ENCODE measurements at places on chromosomes 12 and 14.

DNA sequence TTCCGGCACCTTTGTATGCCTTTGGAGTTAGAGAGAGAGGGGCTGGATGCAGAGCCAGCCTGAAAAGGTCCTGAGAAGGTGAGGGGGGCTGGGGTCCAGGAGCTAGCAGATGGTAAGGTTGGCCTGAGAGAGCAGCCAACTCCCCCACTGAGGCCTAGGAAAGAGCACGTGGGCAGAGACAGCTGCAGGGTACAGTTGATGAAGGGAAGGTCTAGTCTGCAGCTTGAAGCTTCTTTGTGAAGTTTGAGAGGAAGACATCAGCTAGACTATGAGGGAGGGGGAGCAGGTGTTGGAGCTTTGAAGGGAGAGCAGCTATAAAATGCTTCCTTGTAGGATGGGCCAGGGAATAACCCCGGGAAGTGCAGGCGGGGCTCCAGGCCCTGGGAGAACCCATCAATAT lies 289.3 kb upstream of the AMIGO2 start:
- DNase-seq: no peak

DNA sequence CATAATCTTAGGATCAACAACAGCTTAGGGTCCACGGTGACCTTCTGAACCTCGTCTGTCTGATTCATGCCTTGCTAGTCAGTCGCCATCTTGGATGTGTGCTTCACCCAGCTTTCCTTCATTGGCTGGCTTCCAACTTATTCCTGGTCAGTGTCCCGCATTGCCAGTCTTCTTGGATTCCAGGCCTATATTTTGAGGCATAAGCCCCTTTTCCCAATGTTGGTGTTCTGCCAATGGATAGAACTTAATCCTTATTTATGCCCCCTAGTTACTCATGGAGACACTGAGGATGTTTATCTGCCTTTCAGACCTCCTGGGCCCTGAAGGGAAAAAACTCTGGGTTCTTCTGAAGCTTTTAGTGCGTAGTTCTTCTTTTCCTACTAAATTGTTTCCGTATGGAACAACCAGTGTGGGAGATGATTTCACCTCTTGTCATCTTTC lies 5.8 kb downstream of the JDP2 start:
- DNase-seq: no peak

DNA sequence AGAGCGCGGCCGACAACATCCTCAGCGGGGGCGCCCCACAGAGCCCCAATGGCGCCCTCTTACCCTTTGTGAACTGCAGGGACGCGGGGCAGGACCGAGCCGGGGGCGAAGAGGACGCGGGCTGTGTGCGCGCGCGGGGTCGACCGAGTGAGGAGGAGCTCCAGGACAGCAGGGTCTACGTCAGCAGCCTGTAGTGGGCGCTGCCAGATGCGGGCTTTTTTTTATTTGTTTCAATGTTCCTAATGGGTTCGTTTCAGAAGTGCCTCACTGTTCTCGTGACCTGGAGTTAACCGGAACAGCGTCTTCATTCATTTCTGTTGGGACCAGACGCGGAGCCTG lies 103.8 kb upstream of the FKBP4 start:
- no peak for DNase-seq

- DNase-seq: no peak
Measured at GRCh38 chr14:30848449-30849240, 25.7 kb upstream of the COCH start.

DNA sequence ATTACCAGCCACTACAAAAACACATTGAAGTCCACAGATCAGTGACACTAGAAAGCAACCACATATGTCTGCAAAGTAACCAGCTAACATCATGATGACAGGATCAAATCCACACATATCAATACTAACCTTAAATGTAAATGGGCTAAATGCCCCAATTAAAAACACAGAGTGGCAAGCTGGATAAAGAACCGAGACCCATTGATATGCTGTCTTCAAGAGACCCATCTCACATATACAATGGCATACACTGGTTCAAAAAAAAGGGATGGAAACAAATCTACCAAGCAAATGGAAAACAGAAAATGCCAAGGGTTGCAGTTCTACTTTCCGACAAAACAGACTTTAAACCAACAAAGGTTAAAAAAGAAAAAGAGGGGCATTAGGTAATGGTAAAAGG lies 307.7 kb downstream of the GPHN start:
- no peak for DNase-seq

DNA sequence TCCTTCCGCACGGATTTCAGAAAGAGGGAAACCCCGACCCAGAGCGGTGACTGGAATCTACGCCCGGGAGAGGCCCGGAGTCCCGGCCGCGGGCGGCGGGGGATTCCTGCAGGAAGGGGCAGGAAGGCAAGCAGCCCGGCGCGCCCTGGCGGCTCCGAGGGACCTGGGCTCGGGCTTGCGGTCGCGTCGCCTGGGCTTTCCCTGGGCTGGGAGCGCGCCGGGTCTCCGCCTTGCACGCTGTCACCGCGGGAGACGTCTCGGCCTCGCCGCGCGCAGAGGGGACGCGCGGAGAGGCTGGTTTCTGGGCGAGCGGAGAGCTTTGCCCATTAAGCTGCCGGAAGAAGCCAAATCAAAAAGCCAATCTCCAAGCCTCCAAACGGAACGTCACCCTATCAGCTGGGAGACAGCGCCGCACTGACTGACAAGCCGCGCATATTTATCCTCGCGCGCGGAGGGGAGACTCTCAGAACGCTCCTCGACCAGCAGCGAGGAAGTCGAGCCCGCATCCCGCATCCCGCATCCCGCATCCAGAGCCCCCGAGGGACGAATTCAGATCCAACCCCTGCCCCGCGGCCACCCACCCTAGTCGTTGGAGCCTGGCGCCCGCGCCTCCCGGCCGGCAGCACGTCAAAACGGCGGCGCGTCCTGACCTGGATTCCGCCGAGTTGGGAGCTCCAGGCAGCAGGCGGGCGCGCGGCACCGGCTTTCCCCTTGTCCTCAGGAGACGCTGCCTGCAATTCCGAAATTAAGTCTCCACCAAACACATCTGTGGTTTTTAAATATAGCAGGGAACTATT lies at the start of gene SLC8A3:
TSS of gene SLC8A3 (minus strand) at position 293 of the 797 bp plus-strand sequence. CDS start 20,529 bp downstream, outside the sequence.
- DNase-seq: peak; percentile 84

- no peak for DNase-seq
Measured at GRCh38 chr14:24176599-24176998, 4.7 kb downstream of the REC8 start.

DNA sequence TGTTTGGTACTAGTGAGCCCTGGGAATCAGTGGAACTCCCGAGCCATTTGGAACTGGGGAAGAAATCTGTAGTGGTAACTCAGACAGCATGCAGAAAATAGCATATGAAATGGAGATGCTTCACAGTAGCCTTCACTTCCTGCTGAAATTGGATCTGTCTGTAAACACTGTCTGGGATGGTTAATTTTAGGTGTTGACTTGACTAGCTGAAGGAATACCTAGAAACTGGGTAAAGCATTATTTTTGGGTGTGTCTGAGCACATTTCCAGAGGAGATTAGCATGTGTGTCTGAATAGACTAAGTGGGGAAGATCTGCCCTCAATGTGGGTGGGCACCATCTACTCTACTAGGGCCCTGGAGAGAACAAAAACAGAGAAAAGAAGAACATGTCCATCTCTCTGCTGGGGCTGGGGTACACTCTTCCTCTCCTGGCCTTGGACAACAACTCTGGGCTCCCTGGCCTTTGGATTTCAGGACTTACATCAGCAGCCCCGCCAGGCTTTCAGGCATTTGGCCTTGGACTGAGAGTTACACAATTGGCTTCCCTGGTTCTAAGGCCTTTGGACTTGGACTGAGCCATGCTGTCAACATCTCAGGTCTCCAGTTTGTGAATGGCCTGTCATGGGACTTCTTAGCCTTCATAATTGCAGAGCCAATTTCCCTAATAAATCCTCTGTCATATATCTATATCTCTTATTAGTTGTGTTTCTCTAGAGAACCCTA lies 14.0 kb upstream of the CRADD start:
- DNase-seq: no peak

GRCh38 chr14:75254381-75254822 lies 24.2 kb upstream of the FOS start:
- DNase-seq: no peak

- no peak for DNase-seq
Measured at GRCh38 chr12:2637371-2637770, 157.4 kb upstream of the FKBP4 start.

DNA sequence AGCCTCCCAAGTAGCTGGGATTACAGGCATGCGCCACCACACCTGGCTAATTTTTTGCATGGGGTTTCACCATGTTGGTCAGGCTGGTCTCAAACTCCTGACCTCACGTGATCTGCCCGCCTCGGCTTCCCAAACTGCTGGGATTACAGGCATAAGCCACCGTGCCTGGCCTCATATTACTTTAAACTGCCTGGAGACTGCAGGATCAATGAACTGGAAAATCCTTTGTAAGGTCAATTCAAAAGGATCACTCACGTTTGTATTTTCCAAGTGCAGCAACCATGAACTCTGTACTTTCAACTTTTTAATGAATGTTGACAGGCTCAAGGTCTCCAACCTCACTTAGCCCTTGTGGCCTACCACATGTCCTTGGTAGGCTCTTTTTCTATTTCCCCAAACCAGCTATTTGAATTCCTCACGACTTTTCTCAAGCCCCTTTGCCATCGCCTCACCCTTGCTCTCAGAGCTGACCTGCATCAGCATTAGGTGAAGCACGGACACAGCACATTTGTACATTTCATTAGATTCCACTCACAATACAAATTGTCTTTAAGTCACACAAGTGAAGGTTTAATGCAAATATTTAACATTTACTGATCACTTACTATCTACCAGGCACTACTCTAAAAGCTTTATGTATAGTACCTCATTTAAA lies 42.2 kb upstream of the GCH1 start:
- no peak for DNase-seq

- peak; percentile 83 for DNase-seq
Measured at GRCh38 chr12:57135527-57136326, 7.4 kb downstream of the LRP1 start.

DNA sequence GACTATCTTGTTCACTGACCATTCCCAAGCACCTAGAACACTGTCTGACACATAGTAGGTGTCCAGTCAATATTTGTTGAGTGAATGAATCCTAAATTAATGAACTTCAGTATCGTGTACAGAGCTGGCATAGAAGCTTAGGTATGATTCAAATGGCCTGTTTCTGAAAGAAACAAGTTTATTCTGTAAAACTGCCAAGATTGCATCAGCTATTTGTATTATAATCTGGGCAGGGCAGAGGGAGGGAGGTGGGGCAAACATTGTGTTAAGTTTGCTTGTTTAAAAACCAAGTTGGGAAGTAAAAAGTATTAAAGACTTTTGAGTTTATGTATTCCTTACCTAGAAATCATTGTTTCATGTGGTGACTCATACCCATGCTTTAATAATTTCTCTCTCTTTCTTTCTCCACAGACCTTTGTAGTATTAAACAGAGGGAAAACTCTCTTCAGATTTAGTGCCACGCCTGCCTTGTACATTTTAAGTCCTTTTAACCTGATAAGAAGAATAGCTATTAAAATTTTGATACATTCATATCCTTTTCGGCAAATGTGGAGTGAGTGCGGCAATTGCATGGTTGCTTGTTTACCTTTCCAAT lies 92.8 kb downstream of the SCN8A start:
- no peak for DNase-seq

DNA sequence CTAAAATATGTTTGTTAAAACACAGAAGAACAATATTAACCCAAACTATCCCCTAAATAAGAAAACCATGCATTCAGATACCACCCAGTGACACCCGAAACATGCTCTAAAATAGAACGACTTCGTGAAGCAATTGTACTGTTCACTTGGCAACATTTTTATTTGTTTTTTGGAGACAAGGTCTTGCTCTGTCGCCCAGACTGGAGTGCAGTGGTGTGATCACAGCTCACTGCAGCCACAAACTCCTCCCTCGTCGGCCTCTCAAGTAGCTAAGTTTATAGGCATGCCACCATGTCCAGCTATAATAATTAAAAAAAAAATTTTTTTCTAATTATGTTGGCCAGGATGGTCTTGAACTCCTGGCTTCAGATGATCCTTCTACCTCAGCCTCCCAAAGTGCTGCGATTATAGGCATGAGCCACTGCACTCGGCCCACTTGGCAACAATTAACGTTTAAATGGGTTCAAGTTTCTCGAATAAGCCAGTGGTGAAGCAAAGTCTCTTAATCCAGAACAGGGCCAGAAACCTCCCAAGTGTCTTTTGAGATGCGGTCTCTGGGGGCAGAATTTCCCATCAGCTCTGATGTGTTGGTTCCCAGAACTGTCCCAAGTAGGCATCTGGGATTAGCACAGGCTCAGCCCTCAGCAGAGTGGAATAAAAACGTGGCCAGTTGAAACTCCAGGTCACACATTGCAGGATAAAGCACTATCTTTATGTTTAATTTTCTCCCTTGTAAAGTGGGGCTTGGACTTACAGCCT lies 74.5 kb downstream of the TMCC3 start:
- no peak for DNase-seq

GRCh38 chr14:76937181-76938091 lies 91.1 kb downstream of the IRF2BPL start:
- no peak for DNase-seq

DNA sequence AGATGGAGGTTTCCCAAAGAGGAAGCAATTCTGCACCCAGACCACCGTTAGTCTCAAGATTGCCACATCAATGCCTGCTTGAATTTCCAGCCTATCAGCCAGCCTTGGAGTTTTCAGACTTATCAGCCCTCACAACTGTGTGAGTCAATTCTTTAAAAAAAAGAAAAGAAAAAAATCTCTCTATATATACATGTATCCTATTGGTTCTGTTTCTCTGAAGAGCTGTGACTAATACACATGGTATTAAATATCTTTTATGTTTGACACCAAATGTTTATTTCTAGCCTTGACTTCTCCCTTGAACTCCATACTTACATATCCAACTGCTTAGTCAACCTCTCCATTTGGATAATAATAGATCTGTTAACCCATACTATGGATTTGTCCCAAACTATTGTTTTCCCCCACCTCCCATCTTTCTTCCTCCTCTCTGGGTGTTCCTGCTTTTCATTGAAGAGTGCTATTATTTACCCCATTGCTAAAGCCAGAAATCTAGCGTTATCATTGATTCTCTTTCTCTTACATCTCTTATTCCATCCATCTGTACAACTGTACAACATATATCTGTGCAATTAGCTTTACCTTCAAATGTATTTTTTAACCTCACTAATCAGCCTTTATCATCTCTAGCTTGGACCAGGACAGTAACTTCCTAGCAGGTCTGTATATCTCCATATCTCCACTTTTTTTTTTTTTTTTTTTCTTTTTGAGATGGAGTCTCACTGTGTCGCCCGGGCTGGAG lies 22.7 kb upstream of the EID3 start:
- no peak for DNase-seq

- no peak for DNase-seq
Measured at GRCh38 chr12:94145191-94145983, 3.0 kb upstream of the PLXNC1 start.

- DNase-seq: no peak
Measured at GRCh38 chr12:65836419-65837197, 12.3 kb downstream of the HMGA2 start.

- peak; percentile 58 for DNase-seq
Measured at GRCh38 chr14:54366736-54367735, 29.8 kb upstream of the CDKN3 start.

All from dorsolateral prefrontal cortex (tissue), 122 donors.